RPMI7951 (cell line): ENCODE measurements at places on chromosomes 1 and 21. TPM values are rescaled to one million over a fixed set of nuclear protein-coding genes. Genes with fewer than 3 reads are reported as not detected.

Gene C1orf226
- total RNA-seq, result 0.12 TPM in 1 of 2 replicates, not detected in the other

Gene TRABD2B
- total RNA-seq, result not detected in 2 replicates

Gene SLC45A3
- total RNA-seq, result 4.4 and 4.7 TPM in 2 replicates

DNA sequence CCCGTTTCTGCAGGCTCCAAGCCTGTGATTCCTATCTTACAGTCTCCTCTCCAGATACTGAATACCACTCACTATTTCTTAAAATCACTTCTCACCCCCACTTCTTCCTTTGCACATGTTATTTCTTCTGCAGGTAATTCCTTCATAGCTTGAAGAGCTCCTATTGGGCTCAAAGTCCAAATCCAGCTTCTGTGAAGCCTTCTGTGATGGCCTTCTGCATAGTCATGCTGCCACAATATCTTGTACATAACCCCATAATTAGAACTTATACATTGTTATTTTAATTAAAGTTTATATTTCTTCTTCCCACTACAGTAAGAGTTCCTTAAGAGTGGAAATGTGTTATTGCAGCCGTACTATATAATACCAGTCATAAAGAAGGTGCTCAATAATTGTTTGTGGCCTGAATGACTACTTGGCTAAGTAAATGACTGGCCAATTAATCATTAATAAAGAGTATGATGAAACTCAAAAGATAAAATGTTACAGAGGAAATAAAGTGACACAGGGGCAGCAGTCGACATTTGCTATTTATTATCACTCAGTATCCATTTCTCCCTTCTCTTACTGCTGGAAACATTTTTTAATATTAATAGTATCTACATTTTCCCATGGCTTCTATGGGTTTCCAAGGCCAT, 886.6 kb downstream of the TTLL7 start:
- no peak for DNase-seq

Gene ATP6V1G3
- total RNA-seq, result not detected in 2 replicates

- DNase-seq, result no peak
Observed at GRCh38 chr1:25369241-25369640, 31.1 kb downstream of the TMEM50A start.

Gene GLIS1
- 1.3 and 1.9 TPM in 2 replicates for total RNA-seq

Gene TNNI3K
- total RNA-seq, result 0.12 TPM in 1 of 2 replicates, not detected in the other

DNA sequence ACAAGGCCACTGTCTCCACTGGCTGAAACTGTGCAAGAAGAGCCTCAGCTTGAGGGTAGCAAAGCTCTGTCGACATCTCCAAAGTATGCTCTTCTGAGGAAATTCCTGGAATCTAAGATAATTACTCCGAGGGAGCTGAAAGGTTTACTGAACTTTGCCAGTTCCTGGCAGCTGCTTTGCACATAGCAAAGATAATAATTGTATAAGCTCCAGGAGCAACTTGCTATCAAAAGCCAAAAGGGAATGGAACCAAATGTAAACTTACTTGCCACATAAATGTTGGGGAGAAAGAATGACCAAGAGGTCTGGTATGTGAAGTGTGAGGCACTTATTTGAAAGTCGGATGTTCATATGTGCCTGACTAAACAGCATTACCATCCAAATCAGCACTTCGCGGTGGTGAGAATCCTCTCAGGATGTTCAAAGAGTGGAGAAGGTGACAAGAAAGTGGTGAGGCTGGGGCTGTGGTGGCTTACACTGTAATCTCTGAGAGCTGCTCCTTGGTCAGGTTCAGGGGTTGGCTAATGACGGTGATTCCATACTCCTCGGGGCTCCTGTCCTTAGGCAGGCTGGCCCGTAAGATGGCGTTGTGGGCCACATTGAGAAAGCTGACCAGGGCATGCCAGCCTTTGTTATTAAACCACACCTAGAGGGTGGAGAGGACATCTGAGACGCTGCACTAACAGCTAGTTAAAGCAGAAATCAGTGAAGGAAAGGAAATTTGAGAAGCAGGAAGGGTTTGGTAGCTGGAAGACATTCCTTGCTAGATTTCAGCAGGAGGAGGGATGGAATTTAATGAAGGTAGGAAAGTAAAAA, 100.0 kb downstream of the ABCA4 start:
- DNase-seq, result peak; percentile 81

DNA sequence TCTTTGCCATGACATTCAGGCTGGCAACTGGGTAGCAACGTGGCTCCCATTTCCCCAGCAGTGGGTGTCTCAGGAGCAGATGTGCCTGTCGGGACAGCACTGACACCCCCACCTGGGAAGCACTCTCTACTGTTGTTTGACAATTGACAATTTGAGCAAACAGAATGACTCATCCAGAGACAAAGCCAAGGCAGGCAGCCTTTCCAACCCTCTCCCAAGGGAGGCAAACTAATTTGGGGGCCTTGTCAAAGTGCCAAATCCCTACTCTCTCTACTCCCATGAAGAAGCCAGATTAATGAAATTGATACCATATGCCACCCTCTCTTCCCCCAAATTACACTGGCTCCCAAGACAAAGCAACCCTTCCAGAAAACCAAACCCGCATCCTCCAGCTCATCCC, 65.6 kb downstream of the GRIK3 start:
- no peak for DNase-seq

GRCh38 chr1:89739013-89739843, 81.6 kb upstream of the LRRC8D start:
- peak; percentile 65 for DNase-seq

DNA sequence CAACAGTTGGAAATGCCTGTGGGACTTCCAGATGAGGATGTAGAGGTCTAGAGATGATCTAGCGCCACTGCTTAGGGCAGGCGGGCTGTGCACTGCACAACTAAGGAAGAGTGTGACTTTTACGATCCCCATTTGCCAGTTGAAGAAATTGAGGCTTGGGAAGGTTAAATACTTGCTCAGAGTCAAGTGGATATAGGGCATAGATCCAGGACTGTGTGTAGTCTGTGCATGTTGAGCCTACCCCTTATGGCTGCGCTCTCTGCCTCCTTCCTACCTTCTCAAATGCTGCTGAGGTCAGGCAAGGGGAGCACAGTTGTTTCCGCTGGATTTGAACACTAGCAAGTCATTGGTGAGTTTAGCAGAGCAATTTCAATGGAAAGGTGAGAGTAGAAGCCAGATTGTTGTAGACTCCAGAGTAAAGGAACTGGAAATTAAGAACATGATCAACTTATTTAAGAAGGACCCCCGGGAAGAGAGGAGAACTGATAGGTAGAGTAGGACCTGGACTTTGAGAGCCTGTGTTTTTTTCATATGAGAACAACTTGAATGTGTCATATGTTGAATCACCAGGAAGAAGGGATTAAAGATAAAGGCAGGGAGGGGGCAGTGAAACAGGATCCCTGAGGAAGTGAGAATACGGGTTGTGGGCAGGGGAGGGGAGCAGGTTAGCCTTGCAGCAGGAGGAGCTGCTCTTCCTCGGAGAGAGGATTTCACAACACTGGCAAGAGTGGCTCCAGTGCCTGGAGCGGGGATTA, 2.7 kb downstream of the CAPN2 start:
- peak; percentile 89 for DNase-seq

- no peak for DNase-seq
Observed at GRCh38 chr1:44045064-44045463, 13.8 kb upstream of the SLC6A9 start.

DNA sequence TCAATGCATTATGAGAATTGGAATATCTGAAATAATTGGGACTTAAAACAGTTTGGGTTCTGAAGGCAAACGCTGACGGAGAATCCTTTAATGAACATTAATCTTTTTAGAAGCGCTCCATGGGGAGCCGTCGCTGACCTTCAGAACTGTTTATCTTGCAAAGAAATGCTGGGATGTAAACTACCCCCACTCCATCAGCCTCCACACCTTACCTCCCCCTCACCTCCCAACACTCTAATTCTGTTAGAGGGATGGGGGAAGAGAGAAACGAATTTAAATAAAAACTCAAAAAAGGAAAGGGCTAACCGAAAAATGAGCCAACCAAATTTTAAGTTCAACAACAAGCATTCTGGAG, 44.1 kb upstream of the DNAJC6 start:
- no peak for DNase-seq

DNA sequence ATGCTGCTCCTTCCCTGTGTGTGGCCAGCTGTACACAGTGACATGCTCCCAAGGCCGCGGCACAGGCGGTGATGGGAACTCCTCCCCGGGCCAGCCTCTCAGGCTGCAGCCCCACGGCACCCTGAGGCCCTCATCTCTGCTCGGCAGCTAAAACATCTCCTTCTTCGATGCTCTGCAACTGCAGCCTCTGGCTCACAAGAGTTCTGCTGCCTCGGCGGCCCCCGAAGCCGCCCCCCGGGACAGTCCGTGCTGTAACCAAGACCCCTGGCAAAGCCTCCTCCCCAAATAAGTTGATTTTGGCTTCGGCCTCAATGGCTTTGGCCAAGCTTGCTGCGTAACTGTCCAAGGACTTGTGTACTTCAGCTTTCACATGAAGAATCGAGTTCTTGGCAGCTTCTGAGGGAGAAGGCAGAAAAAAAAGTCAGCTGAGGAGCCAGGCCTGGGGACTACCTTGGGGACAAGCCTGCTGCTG, 51.3 kb downstream of the GPR161 start:
- no peak for DNase-seq

Gene GBP6
- total RNA-seq, result not detected in 2 replicates

DNA sequence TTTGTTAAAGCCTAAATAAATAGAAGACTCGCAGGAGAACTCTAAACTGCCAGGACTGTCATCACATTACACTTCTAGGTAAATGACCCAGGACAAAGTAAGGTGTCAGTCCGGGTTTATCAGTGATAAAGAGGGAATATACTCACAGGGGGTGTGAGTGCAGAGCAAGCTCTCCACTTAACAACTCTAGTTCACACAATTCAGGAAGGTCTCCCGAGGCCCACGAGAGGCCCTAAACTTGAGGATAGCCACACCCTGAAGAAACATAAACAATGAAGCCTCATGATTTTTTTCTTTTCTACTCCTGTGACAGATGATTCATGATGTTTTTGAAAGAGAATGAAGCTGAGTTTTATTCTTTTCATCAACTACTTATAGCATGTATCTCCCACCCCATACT, 65.6 kb upstream of the EXO1 start:
- no peak for DNase-seq

Gene GSTM3
- total RNA-seq, result 229 and 247 TPM in 2 replicates

GRCh38 chr1:28163496-28164161, 12.9 kb downstream of the PTAFR start:
- no peak for DNase-seq

DNA sequence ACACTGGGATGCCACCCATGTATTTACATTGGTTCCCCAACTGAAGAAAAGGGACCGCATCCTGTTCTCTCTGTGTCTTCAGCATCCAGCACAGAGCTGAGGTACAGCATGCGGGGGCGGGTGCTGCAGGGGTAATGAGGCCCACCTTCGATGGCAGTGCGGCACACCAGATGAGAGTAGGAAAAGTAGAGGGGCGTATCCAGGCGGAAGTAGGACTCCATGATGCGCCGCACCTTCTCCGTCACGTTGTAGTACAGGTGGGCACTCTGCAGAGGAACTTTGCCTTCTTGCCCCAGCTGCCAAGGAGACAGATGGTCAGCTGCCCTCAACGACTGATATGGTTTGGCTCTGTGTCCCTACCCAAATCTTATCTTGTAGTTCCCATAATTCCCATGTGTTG, 10.0 kb upstream of the CLDN19 start:
- no peak for DNase-seq

DNA sequence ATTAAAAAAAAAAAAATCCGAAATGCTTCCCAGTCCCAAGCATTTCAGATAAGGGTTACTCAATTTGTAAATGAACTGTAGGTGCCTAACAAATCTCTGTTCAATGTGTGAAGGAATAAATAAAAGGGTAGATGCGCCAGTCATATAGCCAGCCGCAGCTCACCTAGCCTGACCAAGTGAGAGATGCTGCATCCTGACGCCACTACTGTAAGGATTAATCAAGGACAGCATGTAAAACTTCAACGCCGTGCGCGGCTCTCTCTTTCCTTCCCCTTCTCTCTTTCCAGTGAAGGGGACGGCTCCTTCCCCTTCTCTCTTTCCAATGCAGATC, 441 bp downstream of the PPT1 start:
- DNase-seq, result no peak

GRCh38 chr1:162663589-162664106, 31.4 kb downstream of the DDR2 start:
- peak; percentile 92 for DNase-seq

Gene KCNN3
- 0.29 and 0.72 TPM in 2 replicates for total RNA-seq

DNA sequence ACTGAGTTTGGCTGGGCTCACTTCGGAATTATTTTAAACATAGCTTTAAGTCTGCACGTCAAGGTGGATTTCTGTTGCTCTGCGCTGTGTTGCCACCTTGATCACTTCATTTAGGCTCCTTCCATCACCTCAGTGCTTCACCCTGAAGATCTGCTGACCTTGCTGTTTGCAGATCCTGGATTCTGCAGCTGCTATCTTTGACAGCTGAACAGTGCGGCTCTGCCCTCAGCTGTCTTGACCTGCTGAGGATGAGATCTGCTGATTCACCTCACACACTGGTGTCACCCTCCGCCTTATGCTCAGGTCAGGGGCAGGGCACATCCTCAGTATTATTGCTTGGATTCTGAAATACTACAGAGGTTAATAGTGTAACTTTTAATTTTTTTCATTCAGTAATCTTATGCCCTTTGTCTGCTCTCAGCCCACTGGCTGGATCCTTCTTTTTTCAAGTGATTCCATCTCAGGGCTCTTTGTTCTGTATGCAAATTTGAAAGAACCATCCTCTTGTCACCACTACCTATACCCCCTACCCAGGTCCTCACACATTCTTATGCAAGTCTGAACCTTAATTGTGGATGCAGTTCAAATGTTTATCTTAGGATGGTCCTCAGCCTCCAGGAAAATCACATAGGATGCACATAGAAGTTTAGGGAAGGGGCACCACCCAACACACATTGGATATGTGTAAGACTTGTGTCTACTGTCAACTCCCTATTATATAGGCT, 364.0 kb downstream of the OLFM3 start:
- no peak for DNase-seq

GRCh38 chr1:153195216-153195615, 8.0 kb upstream of the LELP1 start:
- DNase-seq, result no peak
